Immature natural killer cell (primary cell): ENCODE measurements at places on chromosomes 16 and 17. TPM values are rescaled to one million over a fixed set of nuclear protein-coding genes. Genes with fewer than 3 reads are reported as not detected.
A peak's percentile ranks its signal among the peaks of the same experiment; 100 is the strongest.

GRCh38 chr17:73308017-73308823 lies 3.6 kb downstream of the CDC42EP4 start:
- no peak for DNase-seq

GRCh38 chr17:63364944-63365343 lies 81.2 kb downstream of the CYB561 start:
- no peak for DNase-seq

Gene CD300LB
- polyA plus RNA-seq, result 5.5 TPM

- no peak for DNase-seq
Measured at GRCh38 chr17:81084680-81085419, 49.9 kb downstream of the BAIAP2 start.

GRCh38 chr16:13507530-13507929 lies 412.4 kb upstream of the ERCC4 start:
- DNase-seq, result no peak

Gene PRR35
- polyA plus RNA-seq, result not detected

Gene OTOA
- not detected for polyA plus RNA-seq

- no peak for DNase-seq
Measured at GRCh38 chr17:76753061-76753961, 15.4 kb downstream of the MFSD11 start.

Gene KRTAP4-3
- polyA plus RNA-seq, result not detected

DNA sequence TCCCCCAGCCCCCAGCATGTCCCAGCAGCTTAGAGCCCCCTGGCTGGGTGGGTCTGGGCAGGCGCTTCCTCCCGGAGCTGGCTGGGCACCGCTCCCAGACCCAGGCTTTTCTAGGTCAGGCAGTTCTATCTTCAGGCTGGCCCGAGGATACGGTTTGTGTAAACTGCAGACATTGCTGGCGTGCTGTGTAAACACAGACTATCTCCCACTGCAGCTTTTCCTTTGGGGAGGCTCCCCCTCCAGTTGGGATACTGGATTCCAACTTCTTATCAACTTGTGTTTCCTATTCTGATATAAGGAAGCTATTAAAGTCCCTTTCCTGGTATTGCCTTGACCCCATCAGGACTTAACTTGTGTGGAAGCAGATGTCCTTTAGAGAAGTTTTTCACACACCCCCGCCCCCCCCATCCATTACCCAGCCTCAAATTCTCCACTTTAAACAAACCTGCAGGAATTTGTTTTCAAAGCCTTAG lies 18.3 kb upstream of the GNA13 start:
- DNase-seq, result no peak

DNA sequence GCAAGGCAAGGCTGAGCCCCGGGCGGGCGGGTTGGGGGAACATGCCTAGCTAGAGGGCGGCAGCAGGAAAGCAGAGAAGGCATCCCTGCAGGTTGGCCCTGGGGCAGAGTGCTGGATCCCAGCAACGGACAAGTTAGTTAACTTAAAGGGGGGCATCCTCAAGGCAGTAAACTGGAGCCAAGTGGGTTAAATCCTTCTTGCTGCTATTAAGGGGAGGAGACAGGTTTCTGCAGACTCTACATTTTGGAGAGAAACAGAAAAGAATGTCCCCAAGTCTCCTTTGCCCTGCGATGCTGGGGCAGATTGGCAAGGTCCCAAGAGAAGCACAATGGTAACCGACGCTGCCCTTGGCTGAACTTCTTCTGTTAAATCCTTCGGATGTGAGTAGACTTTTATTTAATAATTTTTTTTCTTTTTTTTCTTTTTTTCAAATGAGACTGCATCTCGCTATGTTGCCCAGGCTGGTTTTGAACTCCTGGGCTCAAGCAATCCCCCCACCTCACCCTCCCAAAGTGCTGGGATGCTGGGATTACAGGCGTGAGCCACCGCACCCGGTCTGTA lies 14.0 kb downstream of the ATP5PD start:
- DNase-seq, result no peak

- peak; percentile 65 for DNase-seq
Measured at GRCh38 chr17:1487939-1488825, 4.3 kb downstream of the MYO1C start.

DNA sequence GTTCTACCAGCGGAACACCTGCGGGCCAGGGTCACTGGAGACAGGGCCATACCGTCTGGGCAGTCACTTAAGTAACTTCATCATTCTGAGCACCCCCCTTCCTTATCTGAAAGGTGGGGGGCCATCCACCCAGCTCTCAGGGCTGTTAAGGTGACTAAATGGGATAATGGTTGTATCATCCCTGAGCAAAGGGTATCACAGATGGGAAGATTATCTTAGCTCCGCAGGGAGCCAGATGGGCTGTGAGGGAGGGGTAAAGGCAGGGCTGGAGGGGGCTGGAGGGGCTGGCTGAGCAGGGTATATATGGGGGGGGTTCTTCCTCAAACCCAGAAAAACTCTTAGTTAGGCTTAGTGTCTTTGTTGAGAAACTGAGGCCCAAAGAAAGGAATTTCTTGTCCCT lies 2.9 kb upstream of the CACNA1G start:
- DNase-seq, result no peak

Gene KRTAP17-1
- polyA plus RNA-seq, result not detected

- no peak for DNase-seq
Measured at GRCh38 chr17:36511216-36511615, 23.5 kb downstream of the MYO19 start.

DNA sequence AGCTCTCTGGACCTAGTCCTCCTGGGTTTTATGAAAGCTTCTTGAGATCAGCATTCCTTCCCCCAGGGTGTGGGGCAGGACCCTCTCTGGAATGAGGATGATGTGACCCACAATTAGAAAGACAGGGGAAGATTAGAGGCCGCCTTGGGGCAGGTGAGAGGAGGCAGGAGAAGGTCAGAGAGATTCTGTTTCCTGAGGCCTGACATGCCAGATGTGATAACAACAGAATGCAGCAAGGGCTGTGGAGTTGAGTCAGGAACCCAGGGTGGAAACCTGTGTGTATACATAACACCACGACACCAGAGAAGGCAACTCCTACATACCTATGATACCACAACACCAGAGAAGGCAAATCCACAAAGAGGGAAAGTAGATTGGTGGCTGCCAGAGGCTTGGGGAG lies 5.4 kb upstream of the SLC5A10 start:
- DNase-seq, result no peak

DNA sequence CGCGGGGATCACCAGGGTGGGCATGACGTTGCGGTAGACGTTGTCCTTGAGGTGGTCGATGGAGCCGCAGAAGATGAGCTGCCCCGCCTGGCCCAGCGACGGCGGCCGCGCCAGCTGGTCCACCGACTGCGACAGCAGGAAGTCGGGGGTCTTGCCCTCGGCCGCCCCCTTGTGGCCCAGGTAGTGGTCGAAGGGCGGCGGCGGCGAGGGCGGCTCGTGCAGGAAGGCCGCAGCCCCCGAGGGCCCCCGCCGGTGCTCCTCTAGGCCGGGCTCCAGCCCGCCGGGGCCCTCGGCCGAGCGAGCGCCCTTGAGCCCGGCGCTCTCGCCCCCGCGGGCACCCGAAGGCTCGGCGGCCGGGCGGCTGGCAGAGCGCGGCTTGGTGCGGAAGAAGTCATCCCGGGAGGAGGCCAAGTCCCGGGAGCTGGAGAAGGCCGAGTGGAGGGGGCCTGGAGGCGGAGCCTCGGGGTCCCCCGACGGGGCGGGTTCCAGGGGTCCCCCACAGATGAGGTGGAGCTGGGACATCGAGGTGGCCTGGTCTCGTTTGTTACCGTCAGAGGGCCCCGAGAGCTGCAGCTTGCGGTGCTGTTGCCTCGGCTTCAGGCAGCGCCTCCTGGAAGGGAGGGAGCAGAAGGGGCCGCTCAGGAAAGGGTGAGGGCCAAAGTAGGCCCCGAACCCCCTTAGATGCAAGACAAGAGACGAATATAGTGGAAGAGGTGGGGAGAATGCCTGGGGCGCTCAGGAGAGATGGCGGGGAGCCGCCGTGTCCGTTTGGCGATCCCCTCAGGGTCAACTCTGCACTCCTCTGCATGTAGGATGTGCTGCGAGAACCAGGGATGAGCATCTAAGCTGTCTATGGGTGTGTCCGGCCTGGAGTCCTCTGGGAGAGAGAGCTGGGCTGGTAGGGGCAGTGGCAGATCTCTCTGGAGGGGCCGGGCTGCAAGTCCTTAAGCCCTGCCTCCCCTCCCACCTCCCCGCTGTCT lies 8.8 kb downstream of the FAM171A2 start:
- DNase-seq, result peak; percentile 51

- no peak for DNase-seq
Measured at GRCh38 chr16:11738742-11739544, 3.7 kb downstream of the TXNDC11 start.

Gene PTX4
- polyA plus RNA-seq, result not detected

Gene KRT32
- polyA plus RNA-seq, result not detected

Gene MPP3
- not detected for polyA plus RNA-seq

Gene PPL
- polyA plus RNA-seq, result 0.03 TPM

DNA sequence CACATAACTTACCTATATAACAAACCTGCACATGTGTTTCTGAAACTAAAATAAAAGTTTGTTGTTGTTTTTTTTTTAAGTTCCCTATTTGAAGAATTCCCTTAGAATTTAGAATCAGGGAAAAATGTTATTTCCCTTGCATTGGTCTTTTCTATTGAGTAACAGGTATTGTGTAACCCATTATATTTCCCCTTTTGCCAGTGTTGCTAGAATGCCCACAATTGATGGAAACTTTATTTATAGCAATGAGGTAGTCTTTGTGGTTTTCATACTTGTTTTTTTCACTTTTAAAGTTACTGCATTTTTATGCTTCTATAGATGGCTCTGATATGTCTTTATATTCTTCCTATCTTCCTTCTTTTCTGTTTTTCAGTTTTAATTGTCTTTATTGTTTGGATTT lies 3.9 kb downstream of the NLRP1 start:
- DNase-seq, result no peak

Gene MMP15
- not detected for polyA plus RNA-seq

Gene FDXR
- 8.0 TPM for polyA plus RNA-seq

Gene ENGASE
- polyA plus RNA-seq, result 1.9 TPM

DNA sequence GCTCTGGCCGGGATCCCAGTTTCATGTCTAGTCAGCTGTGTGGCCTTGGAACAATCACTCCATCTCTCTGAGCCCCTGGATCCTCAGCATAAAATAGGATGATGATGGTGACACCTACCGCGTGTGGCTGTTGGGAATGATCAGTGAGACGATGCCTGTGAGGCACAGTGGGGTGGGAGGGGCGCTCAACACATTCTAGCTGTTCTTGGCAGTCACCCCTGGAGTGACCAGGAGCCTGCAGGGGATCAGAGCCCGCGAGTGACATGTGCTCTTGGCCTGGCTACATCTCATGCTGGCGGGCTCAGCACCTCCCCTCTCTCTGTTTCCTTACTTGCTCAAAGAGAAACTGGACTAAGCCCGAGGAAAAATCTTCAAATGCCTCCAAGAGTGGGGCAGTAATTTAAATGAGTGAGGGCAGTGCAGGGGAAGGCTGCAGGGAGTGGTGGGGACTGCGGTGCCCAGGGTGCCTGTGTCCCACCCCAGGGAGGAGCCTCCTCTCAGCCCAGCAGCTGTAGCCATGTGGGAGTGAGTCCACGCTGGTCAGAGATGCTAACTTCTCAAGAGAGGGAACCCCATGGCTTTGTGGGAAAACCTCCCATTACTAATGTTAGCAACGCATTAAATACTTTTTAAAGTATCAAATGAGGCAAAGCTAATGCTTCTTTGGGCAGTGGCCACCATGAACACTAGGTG lies 23.1 kb upstream of the DOK4 start:
- DNase-seq, result no peak

GRCh38 chr17:15981208-15981607 lies 18.3 kb downstream of the ZSWIM7 start:
- DNase-seq, result no peak

Gene GINS3
- not detected for polyA plus RNA-seq

DNA sequence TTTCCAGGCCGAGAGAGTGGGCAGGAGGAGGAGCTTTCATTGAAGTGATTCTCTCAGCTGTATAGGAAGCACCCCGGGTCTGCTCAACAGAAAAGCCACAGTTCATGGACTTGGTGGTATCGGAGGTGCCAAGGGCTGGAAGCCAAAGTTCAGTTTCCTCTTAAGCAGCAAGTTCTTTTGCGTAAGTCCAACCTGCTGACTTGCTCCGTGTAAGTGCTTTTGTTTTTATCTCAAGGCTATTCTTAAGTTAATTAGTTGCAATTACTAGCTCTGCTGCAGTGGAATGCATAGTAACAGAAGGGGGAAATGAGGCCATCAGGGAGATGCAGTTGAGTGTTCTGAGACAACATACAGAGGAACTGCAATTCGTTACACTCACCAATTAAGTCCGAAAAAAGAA lies 44.6 kb downstream of the SMIM36 start:
- DNase-seq, result no peak

DNA sequence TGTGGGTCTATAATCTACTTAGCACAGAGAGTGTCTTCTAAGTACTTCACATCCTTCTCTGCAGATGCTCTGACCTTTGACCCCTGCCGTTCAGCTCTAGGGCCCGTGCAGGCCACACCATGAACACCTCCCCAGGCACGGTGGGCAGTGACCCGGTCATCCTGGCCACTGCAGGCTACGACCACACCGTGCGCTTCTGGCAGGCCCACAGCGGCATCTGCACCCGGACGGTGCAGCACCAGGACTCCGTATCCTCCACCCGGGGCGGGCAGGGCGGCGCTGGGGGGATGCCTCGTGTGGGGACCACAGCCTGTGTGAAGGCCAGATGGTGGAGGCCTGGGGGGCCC lies 686 bp downstream of the MLST8 start:
- no peak for DNase-seq

- DNase-seq, result no peak
Measured at GRCh38 chr17:42817866-42818265, 6.2 kb downstream of the BECN1 start.

DNA sequence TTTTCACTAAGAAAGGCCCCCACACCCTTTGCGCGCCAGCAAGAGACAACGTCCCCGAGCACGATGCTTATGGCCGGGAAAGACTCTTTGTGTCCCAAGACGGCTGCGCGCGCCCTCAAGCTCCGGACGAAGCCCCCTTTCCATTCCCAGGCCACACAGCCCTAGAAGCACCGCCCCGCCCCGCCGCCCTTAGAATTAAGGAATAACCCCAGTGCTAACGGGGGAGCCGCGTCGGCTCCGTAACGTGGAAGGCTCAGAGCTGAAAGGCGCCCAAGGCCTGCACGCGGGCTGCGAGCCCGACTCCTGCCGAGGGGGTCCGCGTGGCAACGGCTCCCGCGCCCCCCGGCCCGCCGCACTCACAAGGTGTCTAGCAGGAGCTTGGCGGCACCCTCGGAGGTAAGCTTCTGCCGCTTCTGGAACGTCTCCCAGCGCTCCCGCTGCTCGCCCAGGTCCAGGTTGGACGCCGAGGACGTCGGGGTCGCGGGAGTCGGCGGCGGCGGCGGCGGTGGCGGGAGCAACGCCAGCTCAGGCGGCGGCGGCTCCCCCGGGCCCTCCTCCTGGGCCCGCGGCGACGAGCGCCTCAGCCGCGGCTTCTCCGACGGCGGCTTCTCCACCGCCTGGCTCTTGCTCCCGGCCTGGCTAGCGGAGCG lies 477 bp downstream of the CENPV start:
- DNase-seq, result no peak

- DNase-seq, result no peak
Measured at GRCh38 chr17:73535746-73536145, 108.5 kb downstream of the SDK2 start.

Gene MYBBP1A
- 7.2 TPM for polyA plus RNA-seq

GRCh38 chr17:80447790-80448189 lies 28.6 kb downstream of the NPTX1 start:
- no peak for DNase-seq

Gene MGRN1
- polyA plus RNA-seq, result 2.3 TPM

Gene KRT20
- not detected for polyA plus RNA-seq

- DNase-seq, result no peak
Measured at GRCh38 chr16:30524575-30525568, 1.5 kb downstream of the ZNF768 start.

- DNase-seq, result no peak
Measured at GRCh38 chr16:20940871-20941635, 40.5 kb downstream of the LYRM1 start.
